Fibroblast of skin of abdomen (primary cell): ENCODE measurements at places on chromosomes 4 and X.

GRCh38 chr4:89489338-89489771 lies 181.8 kb upstream of the GPRIN3 start:
- DNase-seq: no peak

DNA sequence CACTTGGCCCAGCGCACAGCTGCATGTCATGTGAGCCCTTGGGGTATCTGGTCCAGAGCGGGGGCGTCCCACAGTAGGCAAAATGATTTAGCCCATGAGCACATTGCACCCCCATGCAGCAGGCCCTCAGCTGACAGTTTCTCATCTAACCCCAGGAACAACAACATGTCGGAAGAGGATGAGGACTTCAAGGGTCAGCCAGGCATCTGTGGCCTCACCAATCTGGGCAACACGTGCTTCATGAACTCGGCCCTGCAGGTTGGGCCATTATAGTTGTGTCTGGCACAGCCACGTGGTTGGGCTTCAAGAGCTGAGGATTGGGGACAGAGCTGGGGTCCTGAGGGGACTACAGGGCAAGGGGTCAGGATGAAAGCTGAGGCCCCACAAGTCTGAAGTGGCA lies 7.8 kb downstream of the USP11 start:
- no peak for DNase-seq

DNA sequence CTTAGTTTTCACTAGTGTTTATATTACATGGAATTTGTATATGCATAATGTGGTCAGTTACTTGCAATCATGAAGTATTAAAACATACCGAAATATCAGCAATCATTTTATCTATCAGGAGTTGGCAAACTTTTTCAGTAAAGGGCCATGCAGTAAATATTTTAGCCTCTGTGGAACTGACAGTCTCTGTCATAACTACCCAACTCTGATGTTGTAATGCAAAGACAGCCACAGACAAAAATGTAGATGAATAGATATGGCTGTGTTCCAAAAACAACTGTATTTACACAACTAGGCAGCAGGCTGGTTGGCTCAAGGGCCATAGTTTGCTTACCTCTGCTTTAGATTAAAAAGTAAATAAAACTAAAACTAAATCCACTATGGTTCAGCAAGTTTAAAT lies 200.2 kb downstream of the HS3ST1 start:
- DNase-seq: peak; percentile 4

GRCh38 chr4:125591290-125591689 lies 276.5 kb downstream of the FAT4 start:
- DNase-seq: no peak

DNA sequence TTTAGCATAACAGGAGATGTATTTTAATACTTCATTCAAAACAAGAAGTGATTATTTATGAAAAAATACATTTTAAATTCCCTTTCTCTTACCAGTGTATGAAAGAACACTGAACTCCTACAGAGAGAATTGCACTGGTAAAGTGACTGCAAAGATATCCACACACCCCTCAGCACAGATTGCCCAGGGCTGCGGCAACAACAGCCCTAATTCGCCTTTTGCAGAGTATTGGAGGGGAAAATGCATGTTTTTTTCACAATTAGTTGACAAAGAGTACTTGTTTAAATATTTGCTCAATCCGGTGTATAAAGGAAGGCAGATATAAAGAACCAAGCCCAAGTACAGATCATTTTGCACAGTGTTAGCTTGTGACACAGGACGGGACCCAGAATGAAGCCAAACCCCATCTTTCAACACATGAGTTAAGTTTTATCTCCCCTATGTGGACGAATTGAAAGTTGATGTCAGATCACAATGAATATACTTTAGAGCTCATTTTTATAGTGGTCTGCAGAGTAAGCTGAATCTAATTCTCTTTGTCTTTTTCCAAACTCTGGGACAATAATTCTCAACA lies 551.4 kb upstream of the IGFBP7 start:
- DNase-seq: no peak

- DNase-seq: peak; percentile 94
Observed at GRCh38 chrX:45806410-45807121, 605.9 kb upstream of the DIPK2B start.
